ENCODE measurements at places on chromosomes 4 and X.

DNA sequence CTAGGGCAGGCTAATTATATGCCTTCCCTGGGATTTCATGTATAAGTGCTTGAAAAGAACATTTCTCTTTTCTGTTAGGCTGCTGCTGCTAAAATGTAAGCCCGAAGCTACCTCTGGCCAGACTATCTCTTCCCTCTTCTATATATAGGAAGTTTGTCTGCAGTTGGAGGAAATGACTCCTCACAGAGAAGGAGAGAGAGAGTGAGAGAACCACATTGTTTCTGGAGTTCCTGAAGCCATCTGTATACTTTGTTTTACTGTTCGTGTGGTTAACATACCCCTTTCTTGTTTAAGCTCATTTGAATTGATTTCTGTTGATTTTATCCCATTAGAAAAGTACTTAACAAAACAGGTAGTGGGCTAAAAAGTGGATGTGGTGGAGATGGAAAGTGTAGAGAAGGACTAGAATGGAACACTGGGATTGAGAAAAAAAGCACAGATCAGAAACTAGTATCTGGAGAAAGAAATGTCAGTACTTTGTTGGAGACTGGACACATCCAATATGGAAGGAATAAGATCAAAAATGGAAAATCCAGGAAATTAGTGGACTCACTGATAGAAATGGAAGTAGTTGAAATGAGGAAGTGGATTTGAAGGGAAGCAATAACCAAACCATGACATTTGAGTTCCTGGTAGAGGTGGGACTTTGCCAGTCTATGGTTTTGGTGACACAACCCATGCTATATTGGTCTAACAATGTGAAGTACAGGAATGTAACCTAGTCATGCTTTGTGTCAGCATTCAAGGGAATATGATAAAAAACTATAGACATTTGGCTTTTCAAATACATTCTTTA, 112.6 kb downstream of the TMA16 start:
- no peak for DNase-seq

DNA sequence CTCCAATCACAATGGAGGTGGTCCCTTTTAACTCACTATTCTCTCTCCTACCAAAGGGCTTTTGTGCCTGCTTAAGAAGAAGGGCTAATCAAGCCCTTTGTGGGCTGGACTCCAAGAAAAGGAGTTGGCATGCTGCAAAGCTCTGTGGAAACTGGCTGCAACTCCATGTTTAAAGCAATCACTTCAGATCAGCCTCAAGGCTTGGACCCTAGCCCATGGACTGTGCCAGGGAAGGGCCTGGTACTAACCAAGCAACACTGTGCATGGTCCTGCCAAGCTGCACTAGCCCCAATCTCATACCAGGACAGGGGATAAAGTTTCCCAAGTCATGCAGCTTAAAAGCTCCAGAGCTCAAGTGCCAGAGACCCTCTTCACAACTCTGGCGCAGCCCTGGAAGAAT, 86.7 kb downstream of the ATP8A1 start:
- DNase-seq: no peak

- DNase-seq: no peak
Measured at GRCh38 chr4:166318810-166319525, 445.9 kb downstream of the TLL1 start.

GRCh38 chrX:1463581-1463980, 10.9 kb upstream of the ASMTL start:
- no peak for DNase-seq

- DNase-seq: no peak
Measured at GRCh38 chr4:86565651-86566050, 28.5 kb upstream of the PTPN13 start.

DNA sequence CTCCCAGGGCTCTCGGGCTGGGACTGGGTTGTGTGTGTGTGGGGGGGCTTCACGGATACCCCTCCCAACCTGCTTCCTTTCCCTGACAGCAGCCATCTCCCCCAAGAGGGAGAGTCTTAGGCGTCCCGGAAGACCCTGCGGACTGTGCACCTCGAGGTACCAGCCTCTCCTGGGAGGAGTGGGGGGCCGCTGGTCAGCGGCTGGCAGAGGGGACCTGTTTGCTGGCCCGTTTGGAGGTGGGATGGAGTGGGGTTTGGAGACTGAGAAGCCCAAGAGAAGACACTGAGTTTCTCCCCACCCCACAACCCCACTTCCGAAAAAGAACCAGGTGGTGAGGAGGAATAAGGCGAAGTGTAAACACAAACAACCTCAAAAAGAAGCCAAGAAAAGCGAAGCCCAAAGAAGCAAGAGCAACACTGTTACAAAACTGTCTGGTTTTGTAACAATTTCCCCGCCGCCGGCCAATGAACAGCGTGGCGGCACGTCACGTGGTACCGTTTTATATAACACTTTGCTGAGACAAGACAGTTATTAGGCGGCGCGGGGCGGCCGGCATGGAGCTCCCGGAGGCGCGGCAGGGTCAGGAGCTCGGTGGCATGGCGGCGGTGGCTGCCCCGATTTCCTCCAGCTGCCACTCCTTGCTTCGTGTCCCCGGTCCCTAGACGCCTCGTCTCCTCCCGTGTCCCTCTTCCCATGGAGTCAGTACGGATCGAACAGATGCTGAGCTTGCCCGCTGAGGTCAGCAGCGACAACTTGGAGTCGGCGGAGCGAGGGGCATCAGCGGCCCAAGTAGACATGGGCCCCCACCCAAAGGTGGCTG, at the start of gene LONRF3:
Gene LONRF3 (plus strand): TSS at position 531 of the 820 bp plus-strand sequence. CDS start 163 bp downstream, at position 694.
- DNase-seq: no peak

GRCh38 chr4:147064856-147065255, 119.2 kb upstream of the TTC29 start:
- no peak for DNase-seq

DNA sequence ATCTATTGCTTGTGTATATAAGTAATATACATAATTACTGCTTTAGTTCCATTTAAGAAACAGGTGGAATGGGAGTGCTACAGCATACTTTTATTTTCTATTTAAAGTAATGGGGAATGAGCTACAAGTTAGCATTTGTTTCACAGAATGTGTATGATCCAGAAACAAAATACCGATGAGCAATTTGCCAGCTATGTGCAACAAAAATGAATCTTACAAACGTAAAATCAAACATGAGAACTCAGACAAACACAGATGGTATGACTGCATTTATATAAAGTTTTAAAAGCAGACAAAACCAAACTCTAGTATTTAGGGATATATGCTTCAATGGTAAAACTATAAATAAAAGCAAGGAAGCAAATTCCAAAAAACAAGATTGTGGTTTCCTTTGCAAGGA, 141.7 kb downstream of the PAPSS1 start:
- DNase-seq: no peak

GRCh38 chrX:152445926-152446325, 5.2 kb downstream of the GABRA3 start:
- DNase-seq: no peak

DNA sequence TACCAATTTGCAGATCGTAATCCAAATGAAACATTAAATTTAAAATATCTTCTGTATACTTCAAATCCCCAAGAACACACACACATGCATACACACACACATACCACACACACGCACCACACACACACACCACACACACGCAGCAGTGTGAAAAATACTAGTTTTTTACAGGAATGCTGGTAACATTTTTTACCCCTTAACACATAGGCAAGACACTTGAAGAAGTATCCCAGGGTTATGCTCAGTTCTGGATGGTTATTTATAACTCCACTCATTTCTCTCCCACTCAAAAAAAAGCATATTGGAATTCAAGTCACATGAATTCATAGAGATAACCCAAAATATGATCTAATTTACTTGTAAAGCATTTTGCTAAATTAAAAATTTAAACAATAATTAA, 325.5 kb upstream of the SLC7A11 start:
- no peak for DNase-seq

DNA sequence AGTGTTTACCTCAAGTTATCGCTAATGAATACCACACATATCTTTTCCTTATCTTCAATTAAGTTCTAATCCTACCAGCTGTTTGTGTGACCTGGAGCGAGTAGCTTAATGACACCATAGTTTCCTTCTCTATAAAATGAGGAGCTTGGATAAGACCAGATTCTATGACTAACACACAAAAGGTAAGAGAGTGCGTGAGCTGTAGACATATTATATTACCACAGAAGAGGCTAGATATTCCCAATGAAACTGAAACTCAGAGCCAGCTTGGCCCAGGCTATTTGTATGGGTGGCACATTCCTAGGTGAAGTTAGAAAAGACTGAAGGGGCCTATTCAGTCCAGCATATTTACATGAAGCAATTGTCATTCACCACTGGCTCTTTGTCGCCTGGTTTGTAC, 30.2 kb downstream of the ASB5 start:
- DNase-seq: no peak

- no peak for DNase-seq
Measured at GRCh38 chr4:107837776-107838618, 13.3 kb downstream of the SGMS2 start.

- DNase-seq: no peak
Measured at GRCh38 chr4:26732356-26732755, 128.3 kb upstream of the STIM2 start.

- no peak for DNase-seq
Measured at GRCh38 chrX:112094729-112095128, 12.2 kb upstream of the TRPC5 start.

GRCh38 chr4:89254847-89255246, 52.8 kb downstream of the GPRIN3 start:
- DNase-seq: no peak

- DNase-seq: no peak
Measured at GRCh38 chr4:174248407-174248806, 35.1 kb downstream of the FBXO8 start.

- DNase-seq: no peak
Measured at GRCh38 chrX:38987198-38987651, 186.0 kb downstream of the MID1IP1 start.

- no peak for DNase-seq
Measured at GRCh38 chr4:77599378-77599777, 6.2 kb upstream of the CXCL13 start.

GRCh38 chr4:32102896-32103295, 1382.7 kb downstream of the PCDH7 start:
- DNase-seq: no peak

DNA sequence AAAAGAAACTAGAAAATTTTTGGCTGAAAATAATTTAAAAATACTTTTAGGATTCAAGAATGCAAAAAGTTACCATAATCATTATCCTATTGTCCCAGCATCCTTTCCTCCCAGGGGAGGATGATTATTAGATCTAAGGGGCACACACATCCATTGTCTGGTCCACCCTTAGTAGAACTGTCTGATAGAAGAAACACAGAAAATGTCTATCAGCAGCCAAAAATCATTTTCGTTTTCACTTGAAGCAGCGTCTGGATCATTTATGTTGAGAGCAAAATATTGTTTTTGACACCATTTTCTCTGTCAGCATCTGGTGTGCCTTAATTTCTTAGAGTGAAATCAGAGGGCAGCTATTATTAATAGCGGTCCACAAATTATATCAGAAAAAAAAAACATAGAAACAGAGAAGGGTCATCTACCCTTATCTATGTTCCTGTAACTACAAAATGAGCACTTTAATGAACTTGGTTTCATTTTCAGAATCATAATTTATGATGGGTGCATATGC, 446.3 kb downstream of the TRAM1L1 start:
- no peak for DNase-seq

DNA sequence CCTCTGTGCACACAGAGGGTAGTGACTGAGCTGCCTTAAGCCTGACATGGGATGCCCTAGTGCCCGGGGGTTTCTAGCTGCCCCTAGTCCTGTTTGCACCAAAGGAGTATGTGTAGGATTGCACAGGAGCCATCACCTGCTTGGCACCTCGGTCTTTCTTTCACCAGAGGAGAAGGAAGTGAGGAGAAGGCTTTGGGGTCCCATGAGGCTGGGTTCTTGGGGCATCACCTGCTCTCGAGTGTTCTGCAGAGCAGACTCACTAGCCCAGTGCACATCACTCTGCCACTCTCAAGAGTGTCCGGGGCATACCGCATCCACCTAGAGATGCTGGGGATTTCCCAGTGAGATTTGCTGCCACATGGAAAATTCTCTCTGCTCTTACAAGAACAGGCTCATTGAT, 40.5 kb upstream of the GPR78 start:
- DNase-seq: no peak

DNA sequence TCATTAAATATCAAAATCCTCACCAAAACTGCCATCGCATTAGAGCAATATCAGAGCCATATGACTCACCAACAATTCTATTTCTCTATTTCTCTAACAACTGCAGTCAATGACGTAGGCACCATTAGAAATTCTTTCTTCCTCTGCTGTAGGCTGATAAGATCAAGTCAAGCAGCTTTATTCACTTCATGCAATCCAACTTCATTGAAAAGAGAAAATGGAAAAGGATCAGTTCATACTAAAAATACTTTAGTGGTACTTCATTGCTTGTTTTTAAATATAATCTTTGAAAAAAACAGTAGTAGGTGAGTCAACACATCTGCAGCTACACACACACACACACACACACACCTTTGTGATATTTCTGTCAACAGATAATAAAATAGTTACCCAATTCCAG, 345.3 kb upstream of the TENM3 start:
- DNase-seq: no peak

DNA sequence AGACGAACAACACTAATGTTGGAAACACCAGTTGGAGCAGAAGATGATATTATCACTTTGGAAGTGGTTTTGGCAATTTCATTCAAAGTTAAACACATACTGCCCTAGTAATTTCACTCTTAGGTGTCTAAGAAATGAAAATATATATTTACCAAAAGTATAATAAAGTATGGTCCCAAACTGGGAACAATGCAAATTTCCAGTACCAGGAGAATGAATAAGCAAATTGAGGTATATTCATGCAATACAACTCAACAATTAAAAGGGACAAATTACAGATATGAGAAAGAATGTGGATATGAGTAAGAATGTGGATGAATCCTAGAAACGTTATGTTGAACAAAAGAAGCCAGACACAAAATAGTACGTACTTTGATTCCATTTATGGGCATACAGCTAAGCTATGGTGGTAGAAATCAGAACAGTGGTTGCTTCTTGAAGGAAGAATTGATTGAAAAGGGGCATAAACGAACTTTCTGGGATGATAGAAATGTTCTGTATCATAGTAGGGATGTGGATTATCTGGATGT, 10.0 kb downstream of the ELMOD2 start:
- no peak for DNase-seq

GRCh38 chrX:54695816-54696487, 102.1 kb downstream of the ITIH6 start:
- no peak for DNase-seq

DNA sequence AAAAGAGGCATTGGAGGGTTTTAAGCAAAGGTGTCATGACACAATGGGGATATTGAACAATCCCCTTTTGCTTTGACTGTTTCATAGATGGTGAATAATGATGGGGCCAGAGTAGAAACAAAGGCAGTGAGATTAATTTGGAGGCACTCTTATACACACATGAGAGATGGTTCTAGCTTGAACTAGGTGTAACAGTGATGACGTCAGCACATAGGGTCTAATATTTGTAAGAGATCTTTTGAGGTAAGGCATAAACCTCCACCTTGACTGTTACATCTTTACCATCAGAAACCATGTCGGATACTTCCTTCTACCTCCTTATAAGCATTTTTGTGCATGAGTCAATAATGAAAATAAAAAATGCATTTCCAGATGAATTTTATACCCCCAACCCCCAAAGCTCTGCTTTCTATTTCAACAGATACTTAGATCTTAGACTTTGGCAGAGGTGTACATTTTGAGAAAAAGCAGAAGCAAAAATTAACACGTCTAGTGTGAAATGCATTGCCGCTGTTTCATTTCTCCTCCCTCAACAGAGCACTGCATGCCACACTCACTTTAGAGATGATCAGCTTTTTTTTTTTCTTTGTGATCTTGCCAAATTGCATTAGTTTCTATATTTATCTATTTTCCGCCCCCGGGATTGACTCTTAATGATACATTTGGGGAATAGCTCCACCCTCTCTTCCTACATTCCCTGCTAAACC, 87.2 kb downstream of the HS3ST1 start:
- no peak for DNase-seq

All from smooth muscle cell of the brain vasculature (primary cell).